ENCODE measurements at places on chromosomes 7 and 10.
A peak's percentile ranks its signal among the peaks of the same experiment; 100 is the strongest.

DNA sequence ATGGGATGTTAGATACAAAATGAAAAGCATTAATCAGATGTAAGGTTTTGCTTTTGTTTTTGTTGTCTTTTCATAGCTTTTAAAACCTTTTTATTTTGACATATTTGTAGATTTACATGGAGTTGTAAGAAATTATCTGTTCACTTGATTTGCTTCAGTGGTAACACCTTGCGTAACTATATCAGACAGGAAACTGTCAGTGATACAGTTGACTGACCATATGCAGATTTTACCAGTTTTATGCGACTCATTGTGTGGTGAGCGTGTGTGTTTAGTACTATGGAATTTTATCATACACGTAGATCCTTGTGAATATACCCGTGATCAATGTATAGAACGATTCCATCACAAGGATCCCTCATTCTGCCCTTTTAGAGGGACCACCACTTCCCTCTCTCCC, 701.4 kb downstream of the SUGCT start:
- no peak overlapping the region for H3K27ac ChIP-seq
- H3K36me3 ChIP-seq, result no peaks in the 10 kb centered on the region
- no peaks in the 10 kb centered on the region for H3K27me3 ChIP-seq
- no peak overlapping the region for H3K4me3 ChIP-seq

GRCh38 chr7:99897322-99898022, 20.6 kb upstream of the OR2AE1 start:
- no peak for DNase-seq
- no peaks in the 10 kb centered on the region for H3K4me1 ChIP-seq
- no peaks in the 10 kb centered on the region for H3K27me3 ChIP-seq
- H3K36me3 ChIP-seq, result peaks cover 30% of the 10 kb centered on the region
- no peak overlapping the region for H3K27ac ChIP-seq

GRCh38 chr7:42151309-42151708, 85.7 kb downstream of the GLI3 start:
- H3K4me3 ChIP-seq, result no peak overlapping the region
- H3K36me3 ChIP-seq, result no peaks in the 10 kb centered on the region
- no peak for DNase-seq
- H3K27me3 ChIP-seq, result no peaks in the 10 kb centered on the region
- no peak overlapping the region for H3K27ac ChIP-seq

- peak overlapping the region; percentile 29 for H3K4me3 ChIP-seq
- H3K4me1 ChIP-seq, result peaks cover 32% of the 10 kb centered on the region
- DNase-seq, result peak; percentile 20
- no peaks in the 10 kb centered on the region for H3K27me3 ChIP-seq
- no peaks in the 10 kb centered on the region for H3K36me3 ChIP-seq
Observed at GRCh38 chr7:159197066-159197975, 52.7 kb upstream of the VIPR2 start.

DNA sequence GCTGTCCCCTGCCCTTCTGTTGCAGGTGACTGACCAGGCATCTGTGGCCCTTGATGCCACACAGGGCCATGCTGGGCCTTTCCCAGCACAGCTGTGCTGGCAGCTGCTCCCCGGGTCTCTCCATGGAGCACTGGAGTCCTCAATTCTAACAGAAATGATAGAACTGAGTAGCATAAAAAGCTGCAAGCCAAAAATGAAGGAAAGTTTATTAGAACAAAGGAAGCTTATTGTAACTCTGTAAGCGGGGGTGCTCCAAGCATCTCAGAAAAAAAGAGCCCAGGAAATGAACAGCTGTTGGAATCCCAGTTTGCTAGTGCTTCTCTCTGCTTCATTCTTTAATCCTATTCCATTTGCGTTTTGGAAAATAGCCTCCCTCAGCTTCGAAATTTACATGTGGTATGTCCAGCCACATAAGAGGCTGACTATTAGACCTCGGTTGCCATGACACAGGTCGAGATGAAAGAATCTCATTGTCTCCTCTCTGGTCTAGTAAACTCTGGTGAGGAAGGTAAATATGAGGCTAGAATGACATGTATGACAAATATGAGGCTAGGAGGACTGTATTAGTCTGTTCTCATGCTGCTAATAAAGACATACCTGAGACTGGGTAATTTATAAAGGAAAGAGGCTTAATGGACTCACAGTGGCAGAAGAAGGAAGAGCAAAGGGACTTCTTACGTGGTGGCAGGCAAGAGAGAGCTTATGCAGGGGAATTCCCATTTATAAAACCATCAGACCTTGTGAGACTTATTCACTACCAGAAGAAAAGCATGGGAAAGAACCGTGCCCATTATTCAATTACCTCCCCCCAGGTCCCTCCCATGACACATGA, 23.7 kb downstream of the EPDR1 start:
- DNase-seq, result no peak
- H3K4me1 ChIP-seq, result no peaks in the 10 kb centered on the region
- H3K27me3 ChIP-seq, result no peaks in the 10 kb centered on the region
- no peak overlapping the region for H3K4me3 ChIP-seq
- H3K27ac ChIP-seq, result no peak overlapping the region

GRCh38 chr7:43877968-43878864, 8.9 kb upstream of the MRPS24 start:
- no peak overlapping the region for H3K4me3 ChIP-seq
- peaks cover 47% of the 10 kb centered on the region for H3K36me3 ChIP-seq
- no peaks in the 10 kb centered on the region for H3K4me1 ChIP-seq
- H3K27me3 ChIP-seq, result no peaks in the 10 kb centered on the region
- DNase-seq, result no peak

DNA sequence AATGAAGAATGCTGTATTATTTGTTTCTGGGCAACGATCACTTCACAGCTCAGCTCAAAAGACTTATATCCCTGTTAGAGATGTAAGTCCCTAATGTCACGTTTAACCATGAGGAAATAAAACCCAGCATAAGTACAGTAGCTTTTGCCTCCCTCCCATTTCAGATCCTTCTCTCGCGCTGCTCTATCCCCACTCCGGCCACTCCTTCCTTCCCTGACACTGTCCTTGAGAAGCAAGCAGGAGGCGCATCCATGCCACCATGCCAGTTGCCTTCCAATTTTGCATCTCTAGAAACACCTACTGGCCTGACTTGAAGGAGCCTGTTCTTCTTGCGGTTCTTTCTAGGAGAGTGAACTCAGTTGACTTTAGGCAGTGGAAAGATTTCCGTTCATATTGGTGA, 1.2 kb downstream of the FAM180A start:
- H3K27me3 ChIP-seq, result no peaks in the 10 kb centered on the region
- no peak overlapping the region for H3K27ac ChIP-seq
- DNase-seq, result no peak

GRCh38 chr10:124300224-124300623, 118.5 kb downstream of the OAT start:
- H3K36me3 ChIP-seq, result no peaks in the 10 kb centered on the region
- DNase-seq, result no peak
- H3K4me1 ChIP-seq, result no peaks in the 10 kb centered on the region
- H3K27me3 ChIP-seq, result no peaks in the 10 kb centered on the region
- H3K4me3 ChIP-seq, result no peak overlapping the region

GRCh38 chr10:51821045-51821444, 121.7 kb upstream of the CSTF2T start:
- no peak for DNase-seq
- H3K4me3 ChIP-seq, result no peak overlapping the region
- no peaks in the 10 kb centered on the region for H3K36me3 ChIP-seq
- no peaks in the 10 kb centered on the region for H3K27me3 ChIP-seq
- H3K27ac ChIP-seq, result no peak overlapping the region

DNA sequence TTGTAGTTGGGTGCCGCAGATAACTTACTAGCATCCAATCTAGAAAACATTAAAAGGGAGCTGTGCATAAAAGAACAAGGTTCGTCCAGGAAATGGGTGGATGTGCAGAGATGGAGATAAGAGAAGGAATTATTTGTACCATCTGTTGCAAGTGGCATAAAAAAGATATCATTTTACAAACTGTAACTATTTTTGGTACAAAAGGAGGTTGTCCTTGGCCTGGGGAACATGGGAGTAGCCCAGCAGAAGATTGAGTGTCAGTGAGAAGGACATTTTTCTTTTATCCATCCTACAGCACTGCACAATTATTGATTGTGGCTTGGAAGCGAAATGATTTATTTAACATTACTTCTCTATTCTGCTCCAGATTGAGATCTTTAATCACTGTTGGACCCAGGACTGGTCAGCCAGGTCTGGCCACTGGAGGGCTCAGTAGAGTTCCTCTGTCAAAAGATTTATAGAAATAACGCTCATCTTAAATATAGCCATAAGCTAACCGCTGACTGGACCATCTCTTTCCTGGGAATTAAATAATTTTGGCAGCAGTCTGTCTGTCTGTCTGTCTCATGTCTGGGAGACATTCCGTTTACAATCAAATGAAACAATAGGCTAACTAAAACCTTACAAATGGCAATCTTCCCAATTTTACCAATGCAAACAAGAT, 254.1 kb downstream of the KIAA1217 start:
- H3K4me3 ChIP-seq, result no peak overlapping the region
- H3K27ac ChIP-seq, result no peak overlapping the region
- H3K4me1 ChIP-seq, result no peaks in the 10 kb centered on the region
- DNase-seq, result no peak
- H3K27me3 ChIP-seq, result peaks cover 2% of the 10 kb centered on the region

- H3K27me3 ChIP-seq, result no peaks in the 10 kb centered on the region
- H3K27ac ChIP-seq, result no peak overlapping the region
- no peak for DNase-seq
- no peaks in the 10 kb centered on the region for H3K36me3 ChIP-seq
Observed at GRCh38 chr7:115297656-115298055, 375.8 kb downstream of the MDFIC start.

GRCh38 chr10:58672845-58673244, 160.2 kb downstream of the BICC1 start:
- H3K4me1 ChIP-seq, result no peaks in the 10 kb centered on the region
- H3K27me3 ChIP-seq, result no peaks in the 10 kb centered on the region
- H3K27ac ChIP-seq, result no peak overlapping the region

GRCh38 chr7:151838861-151839381, 38.0 kb downstream of the PRKAG2 start:
- peaks cover 17% of the 10 kb centered on the region for H3K4me1 ChIP-seq
- peak overlapping the region; percentile 40 for H3K27ac ChIP-seq
- H3K4me3 ChIP-seq, result peak overlapping the region; percentile 42
- no peaks in the 10 kb centered on the region for H3K27me3 ChIP-seq

DNA sequence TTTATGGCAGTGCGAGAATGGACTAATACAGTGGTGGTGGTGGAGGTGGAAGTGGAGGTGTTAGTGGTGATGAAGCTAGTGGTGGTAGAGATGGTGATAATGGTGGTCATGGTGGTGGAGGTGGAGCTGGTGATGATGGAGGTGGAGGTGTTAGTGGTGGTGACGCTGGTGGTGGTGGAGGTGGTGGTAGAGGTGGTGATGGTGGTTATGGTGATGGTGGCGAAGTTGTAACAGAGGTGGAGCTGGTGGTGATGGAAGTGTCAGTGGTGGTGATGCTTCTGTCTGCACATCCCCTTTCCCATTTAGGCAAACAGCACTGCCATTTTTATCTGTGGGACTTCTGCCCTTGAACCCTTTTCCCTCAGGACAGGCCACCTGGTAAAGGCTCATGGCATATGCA, 7.4 kb upstream of the PTPRN2 start:
- no peaks in the 10 kb centered on the region for H3K36me3 ChIP-seq
- no peak overlapping the region for H3K27ac ChIP-seq

GRCh38 chr10:60258429-60258797, 131.3 kb downstream of the ANK3 start:
- no peaks in the 10 kb centered on the region for H3K4me1 ChIP-seq
- no peak overlapping the region for H3K27ac ChIP-seq
- no peaks in the 10 kb centered on the region for H3K27me3 ChIP-seq
- H3K4me3 ChIP-seq, result no peak overlapping the region
- no peak for DNase-seq
- peaks cover 8% of the 10 kb centered on the region for H3K36me3 ChIP-seq

DNA sequence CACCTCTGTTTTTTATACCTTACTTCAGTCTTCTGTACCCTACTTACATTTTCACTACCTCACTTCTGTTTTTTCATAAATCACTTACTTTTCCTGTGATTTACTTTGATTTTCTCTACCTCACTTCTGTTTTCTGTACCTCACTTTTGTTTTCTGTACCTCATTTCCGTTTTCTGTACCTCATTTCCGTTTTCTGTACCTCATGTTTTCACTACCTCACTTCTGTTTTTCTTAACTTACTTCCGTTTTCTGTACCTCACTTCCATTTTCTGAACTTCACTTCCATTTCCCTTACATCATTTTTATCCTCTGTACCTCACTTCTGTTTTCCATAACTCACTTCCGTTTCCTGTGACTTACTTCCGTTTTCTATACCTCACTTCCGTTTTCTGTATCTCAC, 492.0 kb upstream of the AKR1E2 start:
- no peak for DNase-seq
- H3K36me3 ChIP-seq, result no peaks in the 10 kb centered on the region
- H3K4me3 ChIP-seq, result no peak overlapping the region
- no peaks in the 10 kb centered on the region for H3K27me3 ChIP-seq

- H3K27me3 ChIP-seq, result peaks cover 51% of the 10 kb centered on the region
- no peaks in the 10 kb centered on the region for H3K36me3 ChIP-seq
- H3K27ac ChIP-seq, result no peak overlapping the region
- H3K4me1 ChIP-seq, result peaks cover 37% of the 10 kb centered on the region
- H3K4me3 ChIP-seq, result peak overlapping the region; percentile 81
- DNase-seq, result no peak
Observed at GRCh38 chr10:21494191-21495001, 31.1 kb downstream of the SKIDA1 start.

GRCh38 chr10:115963848-115964247, 309.2 kb downstream of the GFRA1 start:
- H3K4me1 ChIP-seq, result no peaks in the 10 kb centered on the region
- DNase-seq, result no peak
- no peak overlapping the region for H3K27ac ChIP-seq

DNA sequence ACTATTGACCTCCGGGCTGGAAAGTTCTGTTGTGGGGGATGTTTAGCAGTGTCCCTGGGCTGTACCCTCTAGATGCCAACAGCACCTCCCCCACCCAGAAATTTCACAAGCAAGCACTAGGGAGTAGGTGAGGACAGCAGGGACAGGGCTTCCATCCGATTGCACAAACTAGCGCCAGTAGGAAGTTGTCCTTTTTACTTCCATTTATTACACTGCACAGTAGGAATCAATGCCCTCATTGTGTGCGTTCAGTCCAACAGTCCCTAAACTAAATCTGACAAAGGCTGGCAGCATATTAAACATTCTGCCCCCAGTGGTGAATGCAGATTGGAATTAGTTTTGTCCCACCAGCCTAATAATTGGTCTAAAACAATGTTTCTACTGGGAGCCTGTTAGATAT, 6.4 kb upstream of the SOSTDC1 start:
- DNase-seq, result no peak
- no peaks in the 10 kb centered on the region for H3K36me3 ChIP-seq
- H3K4me1 ChIP-seq, result no peaks in the 10 kb centered on the region
- H3K27me3 ChIP-seq, result no peaks in the 10 kb centered on the region
- no peak overlapping the region for H3K4me3 ChIP-seq

GRCh38 chr10:77016855-77017254, 620.8 kb downstream of the KCNMA1 start:
- no peaks in the 10 kb centered on the region for H3K4me1 ChIP-seq
- DNase-seq, result no peak
- H3K36me3 ChIP-seq, result no peaks in the 10 kb centered on the region
- no peak overlapping the region for H3K4me3 ChIP-seq
- no peaks in the 10 kb centered on the region for H3K27me3 ChIP-seq
- H3K27ac ChIP-seq, result no peak overlapping the region

- no peak overlapping the region for H3K4me3 ChIP-seq
- DNase-seq, result no peak
- no peak overlapping the region for H3K27ac ChIP-seq
- H3K4me1 ChIP-seq, result no peaks in the 10 kb centered on the region
Observed at GRCh38 chr10:113754125-113754524, 2.6 kb downstream of the PLEKHS1 start.
